ENCODE measurements at places on chromosomes 7 and 10.
A peak's percentile ranks its signal among the peaks of the same experiment; 100 is the strongest.

DNA sequence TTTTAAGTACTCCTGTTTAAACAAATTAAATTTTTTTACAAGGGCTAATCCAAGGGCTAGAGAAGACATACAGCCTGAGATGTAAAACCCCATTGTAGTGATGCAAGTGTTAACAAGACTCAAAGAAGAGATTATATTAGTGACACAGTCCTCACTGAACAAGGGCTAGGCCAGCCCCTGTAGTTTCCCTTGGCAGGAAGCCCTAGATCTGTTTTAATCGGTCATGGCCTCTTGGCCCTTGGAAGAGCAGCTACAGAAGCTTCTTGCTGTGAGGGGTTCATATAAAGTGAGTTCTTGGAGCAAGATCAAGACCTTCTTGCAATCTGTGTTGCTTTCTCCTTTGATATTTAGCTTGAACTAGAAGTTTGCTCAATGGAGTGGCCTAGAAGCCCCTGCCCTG is 1339.4 kb downstream of the XPNPEP1 start:
- no peak for DNase-seq

DNA sequence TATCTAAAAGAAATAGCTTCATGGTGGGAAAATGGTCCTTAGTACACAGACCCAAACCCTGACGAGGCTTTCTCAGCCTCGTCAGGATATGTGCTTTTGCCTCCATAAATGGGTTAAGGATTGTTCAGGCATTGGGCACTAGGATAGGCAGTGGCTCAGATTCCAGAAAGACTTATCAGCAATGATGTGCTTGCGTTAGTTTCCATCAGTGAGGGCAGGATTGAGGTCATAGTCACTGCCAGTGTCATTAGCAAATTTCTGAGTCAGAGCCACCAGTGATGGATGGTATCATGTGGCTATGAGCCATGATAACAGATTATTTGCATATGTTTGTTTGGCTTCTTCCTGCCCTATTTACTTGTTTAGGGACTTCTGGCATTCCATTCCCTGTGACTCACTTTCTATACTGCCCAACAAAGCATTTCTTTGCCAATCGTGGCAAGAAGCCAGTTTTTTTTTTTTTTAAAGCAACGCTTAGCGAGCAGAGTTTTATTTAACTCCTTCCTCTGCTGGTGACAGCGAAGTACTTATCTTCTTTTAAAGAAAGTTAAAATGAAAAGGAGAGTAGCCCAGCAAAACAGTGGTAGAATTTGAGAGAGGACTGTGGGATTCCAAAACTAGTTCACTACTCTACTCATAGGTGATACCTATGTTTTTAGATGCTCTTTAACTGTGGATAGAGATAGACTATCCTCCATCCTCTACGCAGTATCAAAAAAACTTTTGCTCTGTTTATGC is 44.4 kb downstream of the MYPN start:
- no peak for DNase-seq

- no peak for DNase-seq
These were observed 60.0 kb downstream of the EVX1 start for GRCh38 chr7:27302590-27302989.

DNA sequence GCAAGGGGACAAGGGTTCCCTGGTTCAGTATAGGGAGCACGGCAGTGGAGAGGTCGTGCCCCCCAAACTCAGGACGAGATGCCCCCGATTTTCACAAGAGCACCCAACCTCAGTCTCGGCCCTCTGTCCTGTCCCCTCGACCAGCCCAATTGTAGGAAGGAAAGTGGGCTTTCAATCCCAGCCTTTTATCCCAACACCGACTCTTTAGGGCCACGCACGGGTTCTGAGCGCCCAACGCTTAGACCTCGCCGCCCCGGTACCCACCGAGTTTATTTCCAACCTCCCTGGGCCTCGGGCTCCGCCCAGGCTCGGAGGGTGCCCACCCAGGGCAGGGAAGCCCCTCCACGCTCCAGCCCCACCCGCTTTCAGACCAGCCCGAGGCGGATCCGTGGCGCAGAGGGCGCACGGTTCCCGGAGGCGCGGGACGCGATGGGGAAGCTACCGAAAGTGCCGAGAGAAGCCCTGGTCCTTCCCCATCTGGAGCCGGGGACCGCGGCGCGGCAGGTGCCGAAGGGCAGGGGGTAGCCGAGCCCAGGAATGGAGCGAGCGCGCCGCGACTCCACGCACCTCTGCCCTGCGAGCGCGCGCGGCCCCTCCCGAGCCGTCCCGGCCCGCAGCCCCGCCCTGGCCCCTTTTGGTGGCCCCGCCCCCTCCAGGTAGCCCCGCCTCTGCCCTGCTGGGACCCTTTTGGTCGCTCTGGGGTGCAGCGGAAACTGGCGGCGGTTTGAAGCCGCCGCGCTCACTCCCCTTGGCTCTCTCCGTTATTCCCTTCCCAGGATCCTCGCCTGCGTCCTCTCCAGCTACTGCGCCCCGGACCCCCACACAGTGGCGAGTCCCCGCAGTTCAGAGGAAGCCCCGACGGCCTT is 20.4 kb downstream of the GRID2IP start:
- peak; percentile 50 for DNase-seq

- DNase-seq, result no peak
These were observed 111.6 kb upstream of the MEOX2 start for GRCh38 chr7:15798081-15798480.

DNA sequence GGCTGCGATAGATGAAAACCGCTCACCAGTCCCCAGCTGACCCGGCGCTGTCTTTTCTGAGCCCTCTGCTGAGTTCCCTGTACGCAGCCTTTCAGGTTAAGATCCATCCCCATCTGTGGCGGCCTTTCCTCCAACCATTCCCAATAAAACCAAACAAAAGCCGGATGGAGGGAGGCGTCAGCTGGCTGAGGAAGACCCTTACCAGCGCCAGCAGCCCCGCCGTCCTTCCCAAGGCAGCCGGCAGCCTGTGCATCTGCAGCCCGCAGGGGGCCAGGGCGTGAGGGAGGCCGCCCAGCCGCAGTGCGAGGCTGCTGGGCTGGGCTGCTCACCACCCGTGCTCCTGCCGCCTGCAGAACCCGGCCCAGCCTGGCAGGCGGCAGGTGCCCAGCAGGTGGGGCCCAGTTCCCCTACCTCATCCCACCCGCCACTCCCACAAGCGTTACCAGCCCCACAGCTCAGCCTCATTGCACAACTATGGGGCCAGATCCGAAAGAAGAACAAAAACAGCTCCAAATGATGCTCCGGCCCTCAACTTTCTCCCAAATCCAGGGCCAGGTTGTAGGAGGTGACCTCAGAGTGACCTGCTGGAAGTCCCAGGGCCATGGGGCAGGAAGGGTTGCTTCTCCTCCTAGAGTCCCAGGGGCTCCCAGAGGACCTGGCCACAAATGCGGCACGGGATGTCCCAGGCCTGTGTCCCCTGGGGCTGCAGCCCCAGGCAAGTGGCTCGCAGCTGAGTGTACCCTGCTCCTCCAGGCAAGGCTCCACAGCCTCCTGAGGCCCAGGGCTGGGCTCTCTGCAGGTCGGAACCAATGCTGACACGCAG is 23.8 kb downstream of the PAPOLB start:
- no peak for DNase-seq

DNA sequence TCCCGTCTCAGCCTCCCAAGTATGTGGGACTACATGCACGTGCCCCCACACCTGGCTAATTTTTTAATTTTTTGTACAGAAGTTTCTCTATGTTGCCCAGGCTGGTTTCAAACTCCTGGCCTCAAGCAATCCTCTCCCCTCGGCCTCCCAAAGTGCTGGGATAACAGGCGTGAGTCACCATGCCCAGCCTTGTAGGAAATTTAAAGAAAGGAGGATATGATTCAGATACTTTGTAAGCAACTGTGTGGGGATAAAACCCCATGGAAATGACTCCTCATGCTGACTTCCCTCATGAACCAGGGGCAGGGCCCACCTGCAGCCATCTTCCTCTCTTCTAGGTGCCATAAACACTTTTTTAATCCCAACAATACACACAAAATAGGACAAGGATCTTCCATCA is 50.2 kb downstream of the APBB1IP start:
- DNase-seq, result no peak

- DNase-seq, result no peak
These were observed 15.5 kb upstream of the PHYH start for GRCh38 chr10:13315361-13315760.

- no peak for DNase-seq
These were observed 103.8 kb upstream of the AKR1E2 start for GRCh38 chr10:4721999-4722753.

- peak; percentile 12 for DNase-seq
These were observed 390.1 kb downstream of the GATA3 start for GRCh38 chr10:8444630-8445029.

GRCh38 chr10:71763352-71764127 is 9.8 kb downstream of the VSIR start:
- no peak for DNase-seq

DNA sequence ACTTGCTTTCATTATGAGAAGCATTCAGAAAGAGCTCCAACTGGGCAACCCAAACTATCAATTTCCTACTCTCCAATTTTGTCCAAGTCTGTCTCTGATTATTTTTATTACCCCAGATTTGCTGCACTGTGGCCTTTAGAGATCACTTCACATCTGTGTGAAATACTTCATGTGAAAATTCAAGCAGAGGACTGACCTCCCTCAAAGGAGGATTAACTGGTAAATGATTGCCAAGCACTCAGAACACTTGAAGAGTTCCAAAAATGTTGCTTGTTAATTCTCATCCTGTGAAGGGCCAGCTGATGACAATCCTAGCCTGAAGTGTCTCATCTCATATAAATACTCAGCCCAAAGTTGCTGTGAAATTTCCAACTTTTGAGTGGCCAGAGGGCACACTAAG is 182.8 kb upstream of the DGKB start:
- no peak for DNase-seq

DNA sequence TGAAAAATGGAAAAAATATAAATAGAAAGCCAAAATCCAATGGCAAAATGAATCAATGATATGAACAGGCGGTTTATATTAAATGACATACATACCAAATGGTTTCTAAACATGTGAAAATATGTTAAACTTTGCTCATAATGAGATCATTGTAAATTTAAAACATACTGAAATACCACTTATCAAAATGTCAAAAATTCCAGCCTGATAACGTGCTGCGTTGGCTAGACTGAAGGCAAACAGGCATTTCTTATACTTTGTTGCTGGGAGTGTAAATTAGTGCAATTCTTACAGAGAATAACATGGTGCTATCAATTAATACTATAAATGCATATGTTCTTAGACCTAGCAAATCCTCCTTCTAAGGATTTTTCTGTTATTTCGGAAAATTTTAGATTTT is 225.8 kb upstream of the FAM3C start:
- DNase-seq, result no peak

DNA sequence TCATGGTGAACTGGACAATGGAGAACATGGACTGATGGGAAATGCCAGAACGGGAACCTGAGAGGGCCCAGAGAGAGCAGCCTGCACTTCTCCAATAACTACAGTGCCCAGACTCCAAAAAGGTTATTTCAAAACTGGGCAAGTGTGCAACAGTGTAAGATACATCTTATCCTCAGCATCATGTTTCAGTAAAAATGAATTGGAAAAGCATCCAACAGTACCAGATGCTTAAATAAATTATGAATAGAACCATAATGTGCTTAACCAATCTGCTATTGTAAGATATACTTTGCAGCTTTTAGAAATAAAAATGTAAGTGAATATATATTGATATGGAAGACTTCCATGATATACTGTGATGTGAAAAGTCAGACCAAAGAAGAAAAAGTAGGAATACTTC is 303.3 kb downstream of the GRID1 start:
- DNase-seq, result no peak

DNA sequence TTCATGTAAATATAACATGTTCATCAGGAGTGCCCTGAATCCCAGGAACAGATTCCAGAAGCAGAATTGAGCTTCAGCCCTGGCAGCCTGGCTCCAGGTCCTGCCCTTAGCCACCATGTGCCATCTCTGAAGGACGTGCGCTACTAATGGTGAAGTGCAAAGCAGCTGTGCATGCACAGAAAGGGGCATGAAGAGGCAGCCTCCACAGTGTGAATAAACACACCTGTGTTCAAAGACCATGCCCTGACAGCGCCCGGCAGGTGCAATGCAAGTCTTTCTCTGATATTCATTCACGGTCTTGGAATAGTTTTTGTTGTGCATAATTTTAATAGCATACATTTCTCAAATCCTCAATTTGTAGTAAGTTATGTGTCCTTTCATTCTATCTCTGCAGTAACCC is 250.4 kb upstream of the TCERG1L start:
- no peak for DNase-seq

GRCh38 chr7:149796287-149796860 is 23.0 kb upstream of the ZNF467 start:
- DNase-seq, result no peak

- no peak for DNase-seq
These were observed 89.0 kb upstream of the C10orf90 start for GRCh38 chr10:126759531-126759930.

GRCh38 chr10:79127151-79127961 is 58.6 kb downstream of the ZMIZ1 start:
- no peak for DNase-seq

- DNase-seq, result no peak
These were observed 543.8 kb downstream of the PTPRN2 start for GRCh38 chr7:158043551-158044481.

DNA sequence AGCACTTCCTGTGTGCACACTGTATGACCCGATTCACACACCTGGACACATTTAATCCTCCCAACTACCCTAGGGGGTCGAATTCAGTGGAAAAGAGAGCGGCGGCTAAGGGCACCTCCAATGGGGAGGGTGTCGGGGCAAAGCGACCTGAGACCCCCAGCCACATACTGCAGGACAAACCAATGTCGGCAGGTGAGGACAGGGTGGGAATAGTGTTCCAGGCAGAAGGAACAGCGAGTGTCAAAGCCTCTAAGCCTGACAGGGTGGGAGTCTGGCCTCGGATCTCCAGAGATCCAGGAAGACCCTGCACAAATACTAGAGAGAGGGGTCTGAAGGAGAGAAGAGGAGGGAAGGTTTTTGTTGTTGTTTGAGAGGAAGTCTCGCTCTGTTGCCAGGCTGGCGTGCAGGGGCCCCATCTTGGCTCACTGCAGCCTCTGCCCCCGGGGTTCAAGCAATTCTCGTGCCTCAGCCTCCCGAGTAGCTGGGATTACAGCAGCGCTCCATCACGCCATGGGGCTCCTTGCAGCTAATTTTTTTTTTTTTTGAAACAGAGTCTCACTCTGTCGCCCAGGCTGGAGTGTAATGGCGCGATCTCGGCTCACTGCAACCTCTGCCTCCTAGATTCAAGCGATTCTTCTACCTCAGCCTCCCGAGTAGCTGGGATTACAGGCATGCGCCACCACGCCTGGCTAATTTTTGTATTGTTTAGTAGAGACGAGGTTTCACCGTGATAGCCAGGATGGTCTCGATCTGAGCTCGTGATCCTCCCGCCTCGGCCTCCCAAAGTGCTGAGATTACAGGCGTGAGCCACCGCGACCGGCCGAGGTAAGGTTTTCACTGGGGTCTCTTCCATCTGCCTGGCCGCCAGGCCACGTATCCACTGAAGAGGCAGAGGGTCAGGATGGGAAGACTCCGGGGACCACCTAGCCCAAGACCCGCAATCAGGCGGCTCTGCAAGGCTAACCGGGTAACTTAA is 1.2 kb upstream of the ARPC1B start:
- DNase-seq, result no peak

DNA sequence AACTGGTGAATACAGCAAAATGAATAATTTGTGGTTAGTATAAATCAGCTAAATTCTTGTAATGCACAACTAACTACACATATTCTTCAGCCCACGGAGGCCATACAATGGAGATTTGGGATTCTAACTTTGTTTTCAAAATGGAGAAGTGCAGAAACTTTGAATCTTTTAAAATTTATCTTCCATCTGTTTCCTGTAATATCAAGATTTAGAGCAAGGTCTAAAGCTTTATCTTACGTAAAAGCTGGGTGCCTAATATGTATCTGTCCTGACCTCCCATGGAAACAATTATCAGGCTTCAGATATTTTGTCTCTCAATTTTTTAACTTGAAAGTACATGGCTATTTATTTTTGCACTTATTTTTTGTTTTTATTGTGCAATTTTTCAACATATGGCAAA is 5.0 kb upstream of the AHR start:
- DNase-seq, result no peak
